ENCODE measurements at places on chromosomes 5 and 9. TPM values are rescaled to one million over a fixed set of nuclear protein-coding genes. Genes with fewer than 3 reads are reported as not detected.
A peak's percentile ranks its signal among the peaks of the same experiment; 100 is the strongest.

DNA sequence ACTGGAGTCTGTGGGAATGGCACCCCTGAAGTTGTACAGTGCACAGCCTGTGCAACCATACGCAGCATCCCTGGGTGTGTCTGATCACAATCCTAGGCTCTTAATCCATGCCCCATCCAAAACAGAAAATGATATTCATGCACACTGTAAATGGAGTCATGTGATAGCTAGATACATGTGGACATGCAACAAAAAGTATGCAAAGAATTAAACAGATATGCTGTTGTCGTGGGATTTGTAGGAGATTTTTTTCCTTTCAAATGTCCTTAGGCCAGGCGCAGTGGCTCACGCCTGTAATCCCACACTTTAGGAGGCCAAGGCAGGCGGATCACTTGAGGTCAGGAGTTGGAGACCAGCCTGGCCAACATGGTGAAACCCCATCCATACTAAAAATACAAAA is 36.1 kb downstream of the PRRX2 start:
- H3K27ac ChIP-seq, result no peak overlapping the region
- no peak overlapping the region for H3K4me3 ChIP-seq
- no peaks in the 10 kb centered on the region for H3K36me3 ChIP-seq
- no peaks in the 10 kb centered on the region for H3K4me1 ChIP-seq
- no peaks in the 10 kb centered on the region for H3K27me3 ChIP-seq
- no peak for DNase-seq

GRCh38 chr5:142215915-142216681 is 107.5 kb downstream of the NDFIP1 start:
- no peaks in the 10 kb centered on the region for H3K36me3 ChIP-seq
- H3K27me3 ChIP-seq, result no peaks in the 10 kb centered on the region
- no peak overlapping the region for H3K4me3 ChIP-seq

DNA sequence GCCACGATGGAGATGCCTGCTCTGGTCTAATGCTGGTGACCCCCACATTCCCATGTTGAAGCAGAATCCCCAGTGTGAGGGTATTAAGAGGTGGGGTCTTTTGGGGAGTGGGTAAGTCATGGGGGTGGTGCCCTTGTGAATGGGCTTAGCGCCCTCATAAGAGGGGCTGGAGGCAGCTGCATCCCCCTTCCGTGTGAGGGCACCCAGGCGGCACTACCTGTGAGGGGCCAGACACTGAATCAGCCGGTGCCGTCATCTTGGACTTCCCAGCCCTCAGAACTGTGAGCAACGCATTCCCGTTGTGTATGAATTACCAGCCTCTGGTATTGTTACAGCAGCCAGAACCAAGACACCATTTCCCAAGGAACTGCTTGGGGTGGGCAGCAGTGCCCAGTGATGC is 27.0 kb upstream of the RNF130 start:
- H3K4me3 ChIP-seq, result no peak overlapping the region
- no peak for DNase-seq
- no peaks in the 10 kb centered on the region for H3K36me3 ChIP-seq
- no peak overlapping the region for H3K27ac ChIP-seq

- no peaks in the 10 kb centered on the region for H3K4me1 ChIP-seq
- H3K4me3 ChIP-seq, result no peak overlapping the region
- H3K27me3 ChIP-seq, result no peaks in the 10 kb centered on the region
- H3K27ac ChIP-seq, result no peak overlapping the region
- no peaks in the 10 kb centered on the region for H3K36me3 ChIP-seq
Observed at GRCh38 chr9:35333551-35333950, 156.4 kb upstream of the RUSC2 start.

DNA sequence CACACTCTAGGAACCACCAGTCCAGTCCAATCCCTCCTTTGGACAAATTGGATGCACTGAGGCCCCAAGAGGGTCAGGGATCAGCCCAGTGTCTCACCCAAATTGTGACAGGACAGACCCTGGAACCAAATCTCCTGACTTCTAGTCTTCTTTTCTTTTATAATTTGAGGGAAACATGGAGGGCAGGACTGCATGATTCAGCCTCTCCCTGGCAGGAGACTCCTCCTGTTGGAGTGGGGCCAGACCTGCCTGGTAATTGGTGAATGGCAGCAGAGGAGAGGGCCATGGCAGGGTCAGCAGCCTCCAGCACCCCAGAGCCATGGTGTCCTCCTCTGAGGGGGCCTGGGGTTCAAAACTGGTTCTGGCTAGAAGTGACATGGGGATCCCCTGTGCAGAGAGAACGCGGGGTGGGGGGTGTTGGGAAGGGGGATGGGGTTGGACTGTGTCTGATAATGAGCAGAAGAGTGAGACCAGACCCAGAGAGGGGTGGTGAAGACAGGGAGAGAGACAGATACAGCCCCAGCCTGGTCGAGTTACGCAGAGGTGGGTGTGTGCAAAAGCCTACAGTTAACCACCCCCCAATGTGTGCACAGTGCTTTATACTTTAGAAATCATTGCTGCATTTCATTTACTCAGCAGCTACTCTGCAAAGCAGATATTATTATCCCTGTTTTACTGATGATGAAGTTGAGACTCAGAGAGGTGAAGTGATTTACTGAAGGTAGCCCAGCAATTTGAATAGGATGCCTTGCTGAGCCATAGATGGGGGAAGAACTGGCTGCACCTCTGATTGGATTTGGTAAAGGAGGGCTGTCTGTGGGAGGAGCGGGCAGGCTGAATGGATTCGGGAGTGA is 3.8 kb upstream of the SYNPO start:
- H3K4me3 ChIP-seq, result no peak overlapping the region
- H3K27me3 ChIP-seq, result no peaks in the 10 kb centered on the region
- no peak for DNase-seq
- no peaks in the 10 kb centered on the region for H3K36me3 ChIP-seq
- H3K4me1 ChIP-seq, result no peaks in the 10 kb centered on the region

DNA sequence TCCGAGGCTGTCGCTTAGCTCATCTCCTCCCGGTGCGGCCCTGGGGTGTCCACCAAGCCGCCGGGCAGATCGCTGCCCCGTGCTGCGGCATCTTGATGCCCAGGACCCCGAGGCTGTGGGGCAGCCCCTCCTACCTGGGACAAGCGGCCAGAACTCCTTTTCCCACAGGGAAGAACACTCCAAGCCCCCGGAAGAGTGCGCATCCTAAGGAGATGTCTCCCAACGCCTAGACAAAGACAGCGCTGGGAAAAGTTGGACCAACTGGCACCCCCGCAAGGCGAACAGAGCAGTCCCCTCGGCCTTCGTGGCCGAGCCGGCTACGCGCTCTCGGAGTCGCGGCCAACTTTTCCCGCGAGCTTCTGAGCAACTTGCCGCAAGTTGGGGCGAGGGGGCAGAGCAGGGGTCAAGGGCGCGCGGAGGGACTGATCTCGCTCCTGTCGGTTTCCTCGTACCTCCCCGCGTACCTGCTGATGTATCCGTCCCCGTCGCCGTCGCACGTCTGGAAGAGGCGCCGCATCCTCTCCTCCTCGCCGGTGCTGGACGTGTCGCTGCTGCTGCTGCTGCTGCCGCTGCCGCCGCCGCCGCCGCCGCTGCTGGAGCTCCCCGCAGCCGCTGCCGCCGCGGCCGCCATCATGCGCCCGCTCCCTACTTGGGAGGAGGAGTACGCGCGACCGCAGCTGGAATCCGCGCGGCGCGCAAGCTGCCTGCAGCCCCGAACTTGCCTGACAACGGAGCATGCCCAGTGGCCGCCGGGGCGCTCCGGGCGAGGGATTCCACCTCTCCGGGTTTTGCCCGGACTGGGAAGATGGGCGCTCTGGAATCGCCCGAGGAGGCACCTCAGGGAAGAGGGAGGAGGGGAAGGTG is at the start of gene MCC:
TSS of gene MCC (minus strand) at position 673 of the 864 bp plus-strand sequence.
- H3K27me3 ChIP-seq, result peaks cover 14% of the 10 kb centered on the region
- H3K4me1 ChIP-seq, result 0 out of 2 replicates have a peak, but pooled peaks cover 3% of the 10 kb centered on the region
- H3K4me3 ChIP-seq, result peak within 1 kb of the TSS; percentile 57
- H3K36me3 ChIP-seq, result no peaks in the 10 kb centered on the region
- no peak for DNase-seq

GRCh38 chr9:21078702-21079101 is 960 bp upstream of the IFNB1 start:
- H3K27me3 ChIP-seq, result no peaks in the 10 kb centered on the region
- no peak overlapping the region for H3K27ac ChIP-seq

- DNase-seq, result no peak
- no peaks in the 10 kb centered on the region for H3K36me3 ChIP-seq
- H3K4me3 ChIP-seq, result no peak overlapping the region
- no peaks in the 10 kb centered on the region for H3K4me1 ChIP-seq
Observed at GRCh38 chr5:32434221-32434620, 10.3 kb downstream of the ZFR start.

- no peak overlapping the region for H3K4me3 ChIP-seq
- H3K4me1 ChIP-seq, result peaks cover 6% of the 10 kb centered on the region
- H3K27me3 ChIP-seq, result peaks cover 14% of the 10 kb centered on the region
- no peak for DNase-seq
- no peak overlapping the region for H3K27ac ChIP-seq
Observed at GRCh38 chr9:505741-506059, 291.0 kb downstream of the DOCK8 start.

DNA sequence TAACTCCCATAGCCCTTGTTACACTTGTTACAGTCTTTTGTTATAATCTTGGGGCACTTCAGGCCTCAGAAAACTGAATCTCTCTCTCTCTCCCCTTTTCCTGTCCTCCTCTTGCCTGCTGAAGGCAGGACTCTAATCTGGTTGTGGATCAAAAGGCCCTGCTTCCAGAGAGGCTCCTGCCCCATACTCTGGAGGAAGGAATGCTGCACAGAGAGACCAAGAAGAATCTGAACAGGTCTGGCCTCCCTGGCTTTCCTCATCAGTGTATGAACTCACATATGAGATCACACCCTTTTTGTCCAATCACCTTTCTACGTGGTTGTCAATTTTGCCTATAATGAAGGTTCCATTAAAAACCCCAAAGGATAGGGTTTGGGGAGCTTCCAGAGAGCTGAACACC is 26.2 kb upstream of the LVRN start:
- H3K27me3 ChIP-seq, result no peaks in the 10 kb centered on the region
- no peaks in the 10 kb centered on the region for H3K36me3 ChIP-seq
- no peak overlapping the region for H3K27ac ChIP-seq
- DNase-seq, result no peak

GRCh38 chr9:10026443-10026984 is 586.3 kb downstream of the PTPRD start:
- H3K36me3 ChIP-seq, result no peaks in the 10 kb centered on the region
- no peak for DNase-seq
- no peak overlapping the region for H3K27ac ChIP-seq
- no peaks in the 10 kb centered on the region for H3K4me1 ChIP-seq
- no peaks in the 10 kb centered on the region for H3K27me3 ChIP-seq
- H3K4me3 ChIP-seq, result no peak overlapping the region

- no peak overlapping the region for H3K27ac ChIP-seq
- H3K4me3 ChIP-seq, result no peak overlapping the region
- no peaks in the 10 kb centered on the region for H3K36me3 ChIP-seq
- no peak for DNase-seq
- H3K4me1 ChIP-seq, result no peaks in the 10 kb centered on the region
- H3K27me3 ChIP-seq, result no peaks in the 10 kb centered on the region
Observed at GRCh38 chr9:107733523-107733894, 243.9 kb upstream of the KLF4 start.

DNA sequence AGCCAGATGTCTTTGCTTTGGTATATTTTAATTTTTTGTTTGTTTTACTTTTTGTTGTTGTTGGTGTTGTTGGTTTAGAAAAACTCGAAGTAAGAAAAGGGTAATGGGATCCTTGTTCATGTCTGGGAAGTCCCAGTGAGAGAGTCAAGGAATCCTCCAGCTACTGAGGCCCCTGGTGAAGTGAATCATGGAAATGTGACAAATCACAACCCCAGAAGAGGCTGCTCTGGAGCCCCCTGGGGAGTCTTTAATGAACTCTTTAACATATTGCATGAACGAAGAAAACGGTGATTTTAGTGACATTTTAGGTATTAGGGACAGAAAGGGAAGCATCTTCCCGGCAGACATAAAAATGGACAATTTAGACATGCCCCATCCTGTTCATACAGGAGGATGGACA is 41.3 kb downstream of the TMEM174 start:
- no peak for DNase-seq
- no peaks in the 10 kb centered on the region for H3K36me3 ChIP-seq
- H3K4me1 ChIP-seq, result peaks cover 7% of the 10 kb centered on the region
- H3K4me3 ChIP-seq, result no peak overlapping the region
- peaks cover 14% of the 10 kb centered on the region for H3K27me3 ChIP-seq
- no peak overlapping the region for H3K27ac ChIP-seq

- no peaks in the 10 kb centered on the region for H3K36me3 ChIP-seq
- H3K4me1 ChIP-seq, result no peaks in the 10 kb centered on the region
- peaks cover 14% of the 10 kb centered on the region for H3K27me3 ChIP-seq
- DNase-seq, result no peak
- no peak overlapping the region for H3K4me3 ChIP-seq
- no peak overlapping the region for H3K27ac ChIP-seq
Observed at GRCh38 chr5:141804475-141804874, 73.7 kb downstream of the PCDH1 start.

GRCh38 chr5:88558366-88558765 is 289.7 kb upstream of the TMEM161B start:
- DNase-seq, result no peak
- no peak overlapping the region for H3K4me3 ChIP-seq
- no peak overlapping the region for H3K27ac ChIP-seq
- H3K36me3 ChIP-seq, result no peaks in the 10 kb centered on the region
- no peaks in the 10 kb centered on the region for H3K27me3 ChIP-seq

- H3K27ac ChIP-seq, result no peak overlapping the region
- H3K4me1 ChIP-seq, result no peaks in the 10 kb centered on the region
- no peaks in the 10 kb centered on the region for H3K27me3 ChIP-seq
Observed at GRCh38 chr9:86668488-86668887, 278.8 kb downstream of the GAS1 start.

DNA sequence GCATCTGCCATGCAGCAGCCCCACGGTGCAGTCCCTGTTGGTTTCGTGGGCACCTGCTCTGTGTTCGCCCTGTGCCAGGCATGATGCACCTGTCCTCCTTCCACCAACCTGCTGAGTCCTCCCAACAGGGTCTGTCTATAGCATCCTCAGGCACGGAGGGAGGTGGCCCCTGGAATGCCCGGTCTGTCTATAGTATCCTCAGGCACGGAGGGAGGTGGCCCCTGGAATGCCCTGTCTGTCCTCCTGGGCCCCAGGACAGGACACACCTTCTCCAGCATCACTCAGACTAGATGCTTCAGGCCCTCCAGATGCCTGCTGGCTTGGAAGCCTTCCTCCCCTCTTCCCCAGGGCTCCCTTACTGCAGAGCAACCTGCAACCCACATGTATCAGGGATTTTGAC is 9.9 kb upstream of the PHYHD1 start:
- H3K27ac ChIP-seq, result no peak overlapping the region
- no peaks in the 10 kb centered on the region for H3K4me1 ChIP-seq
- DNase-seq, result no peak
- peaks cover 30% of the 10 kb centered on the region for H3K36me3 ChIP-seq
- no peak overlapping the region for H3K4me3 ChIP-seq
- H3K27me3 ChIP-seq, result no peaks in the 10 kb centered on the region

The SMIM32 gene
- not detected for polyA plus RNA-seq

The ROR2 gene
- not detected for polyA plus RNA-seq

The CCDC107 gene
- 18.3 TPM for polyA plus RNA-seq

The ARHGEF37 gene
- polyA plus RNA-seq, result 1.1 TPM

The STARD4 gene
- 49.1 TPM for polyA plus RNA-seq
